ENCODE measurements at places on chromosomes 2 and 18.

DNA sequence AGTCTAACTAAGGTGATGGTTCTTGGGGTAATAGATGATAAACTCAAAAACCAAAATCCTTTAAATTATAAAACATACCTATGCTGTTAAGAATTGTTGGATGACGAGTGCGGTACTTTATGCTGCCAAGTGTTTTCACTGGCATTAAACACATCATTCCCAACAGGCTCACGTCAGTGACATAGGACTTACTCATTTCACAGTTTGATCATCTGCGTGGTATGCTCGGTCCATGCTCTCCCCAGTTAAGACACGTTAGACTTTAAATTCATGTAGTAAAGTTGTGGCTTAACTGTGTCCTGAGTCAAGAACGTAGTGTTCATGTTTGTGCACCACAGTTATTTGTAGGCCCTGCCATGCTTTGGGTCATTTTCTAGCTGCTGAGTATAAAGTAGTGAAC is 125.6 kb upstream of the MYT1L start:
- no peak overlapping the region for H3K4me3 ChIP-seq
- H3K27ac ChIP-seq = no peak overlapping the region
- no peak for DNase-seq
- H3K27me3 ChIP-seq = no peaks in the 10 kb centered on the region
- no peaks in the 10 kb centered on the region for H3K36me3 ChIP-seq

DNA sequence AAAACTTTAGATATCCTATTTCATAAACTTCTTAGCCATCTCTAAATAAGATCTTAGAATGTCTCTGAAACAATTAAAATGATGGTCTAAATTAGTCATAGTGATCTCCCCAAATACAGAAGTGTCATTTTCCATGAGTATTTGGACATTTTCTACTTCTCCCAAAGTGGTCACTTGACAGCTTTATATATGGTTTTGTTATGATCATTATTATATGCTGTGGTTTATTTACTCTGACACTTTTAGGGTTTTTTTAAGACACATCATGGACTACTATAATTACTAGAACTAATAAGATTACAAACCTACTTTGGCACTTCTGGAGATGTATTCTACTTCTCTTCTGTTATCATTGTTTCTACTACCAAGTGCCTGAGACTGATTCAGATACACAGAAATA is 47.1 kb downstream of the SLC25A12 start:
- H3K27me3 ChIP-seq = no peaks in the 10 kb centered on the region
- no peaks in the 10 kb centered on the region for H3K36me3 ChIP-seq
- DNase-seq = no peak
- no peak overlapping the region for H3K4me3 ChIP-seq

GRCh38 chr18:61582202-61582710 is 249.0 kb downstream of the CDH20 start:
- no peaks in the 10 kb centered on the region for H3K36me3 ChIP-seq
- no peak overlapping the region for H3K27ac ChIP-seq
- no peaks in the 10 kb centered on the region for H3K27me3 ChIP-seq
- no peak for DNase-seq

- H3K4me3 ChIP-seq = no peak overlapping the region
- no peaks in the 10 kb centered on the region for H3K4me1 ChIP-seq
- no peaks in the 10 kb centered on the region for H3K36me3 ChIP-seq
- H3K27me3 ChIP-seq = no peaks in the 10 kb centered on the region
- no peak overlapping the region for H3K27ac ChIP-seq
- no peak for DNase-seq
These were observed 60.8 kb downstream of the MBP start for GRCh38 chr18:77071711-77072292.

DNA sequence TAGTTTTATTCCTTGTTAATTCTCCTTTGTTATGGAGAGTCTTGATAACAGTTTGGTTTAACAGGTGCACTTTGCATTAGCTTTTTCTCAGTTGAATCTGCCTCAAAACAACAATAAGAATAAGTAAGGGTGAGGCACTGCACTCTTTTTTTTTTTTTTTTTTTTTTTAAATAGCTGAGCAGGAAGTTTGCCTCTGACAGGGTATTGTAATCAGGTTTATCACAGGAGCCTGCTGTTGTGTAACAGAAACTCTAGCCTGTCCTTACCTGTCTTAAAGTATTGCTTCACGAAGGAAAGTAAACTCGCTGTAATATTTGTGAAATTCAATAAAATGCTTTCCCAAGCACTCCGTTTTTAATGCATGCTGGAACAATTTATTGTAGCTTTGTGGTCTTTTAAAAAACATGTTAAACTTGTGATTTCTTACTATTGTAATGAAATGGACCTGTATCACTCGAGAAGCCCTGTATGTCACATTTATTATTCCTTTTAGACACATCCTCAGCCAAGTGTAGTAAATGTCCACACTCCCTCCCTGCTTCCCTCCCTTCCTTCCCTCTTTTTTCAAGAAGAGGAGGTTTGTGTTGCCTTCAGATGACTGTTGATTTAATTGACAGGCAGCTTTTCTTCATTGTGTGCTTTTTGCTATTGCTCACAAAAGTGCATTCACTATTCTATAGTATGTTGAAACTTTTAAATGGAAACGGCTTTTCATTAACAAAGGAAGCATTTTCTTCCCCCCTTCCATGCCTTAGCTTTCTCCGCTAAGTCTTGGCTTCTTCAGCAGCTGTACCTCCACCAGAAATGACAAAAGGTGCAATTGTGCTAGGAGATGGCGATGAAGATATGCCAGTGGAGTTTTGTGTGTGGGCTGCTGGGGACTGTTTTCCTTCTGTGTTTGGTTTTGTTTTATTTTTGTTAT is 52.7 kb downstream of the TAF1B start:
- no peak overlapping the region for H3K27ac ChIP-seq
- no peaks in the 10 kb centered on the region for H3K27me3 ChIP-seq
- no peaks in the 10 kb centered on the region for H3K36me3 ChIP-seq
- H3K4me1 ChIP-seq = no peaks in the 10 kb centered on the region
